GM23248 (cell line): ENCODE measurements at places on chromosomes 4 and X. TPM values are rescaled to one million over a fixed set of nuclear protein-coding genes. Genes with fewer than 3 reads are reported as not detected.

GRCh38 chr4:44725726-44726037 lies 674 bp downstream of the GNPDA2 start:
- DNase-seq: peak; percentile 56

- DNase-seq: no peak
These were observed 765.7 kb upstream of the POU3F4 start for GRCh38 chrX:82742351-82742750.

PLAC1 gene
- 0.63 TPM in 1 of 2 replicates, not detected in the other for total RNA-seq

DNA sequence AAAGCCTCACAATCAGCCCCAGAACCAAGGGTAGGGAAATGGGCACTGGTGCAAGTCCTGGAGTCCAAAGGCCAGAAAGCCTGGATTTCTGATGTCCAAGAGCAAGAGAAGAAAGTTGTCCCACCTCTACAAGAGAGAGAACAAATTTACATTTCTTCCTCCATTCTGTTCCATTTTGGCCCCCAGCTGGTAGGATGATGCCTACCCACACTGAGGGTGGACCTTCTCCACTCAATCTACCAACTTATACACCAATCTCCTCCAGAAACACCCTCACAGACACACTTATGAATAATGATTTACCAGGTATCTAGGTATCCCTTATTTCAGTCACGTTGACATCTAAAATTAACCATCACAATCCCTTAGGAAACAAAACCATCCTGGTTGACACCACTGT lies 367.8 kb upstream of the GRIA3 start:
- DNase-seq: no peak

DNA sequence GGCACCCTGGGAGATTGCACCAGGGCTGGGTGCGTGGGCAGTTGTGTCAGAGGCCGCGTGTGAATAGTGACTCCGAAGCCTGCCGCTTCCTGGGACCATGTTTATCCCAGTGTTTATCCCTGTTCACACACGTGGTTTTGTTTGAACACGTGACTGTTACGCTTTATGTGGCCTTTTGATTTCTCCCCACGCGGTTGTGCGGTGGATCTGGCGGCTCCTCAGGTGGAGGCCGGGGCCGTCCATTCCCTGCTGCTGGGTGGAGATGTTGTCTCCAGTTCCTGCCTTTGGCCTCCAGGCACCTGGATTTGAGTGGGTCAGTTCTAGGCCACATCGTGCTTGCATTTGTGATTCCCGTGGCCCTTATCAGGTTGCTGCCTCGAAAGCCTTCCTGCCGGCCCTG lies 35.1 kb downstream of the NELFA start:
- no peak for DNase-seq

DNA sequence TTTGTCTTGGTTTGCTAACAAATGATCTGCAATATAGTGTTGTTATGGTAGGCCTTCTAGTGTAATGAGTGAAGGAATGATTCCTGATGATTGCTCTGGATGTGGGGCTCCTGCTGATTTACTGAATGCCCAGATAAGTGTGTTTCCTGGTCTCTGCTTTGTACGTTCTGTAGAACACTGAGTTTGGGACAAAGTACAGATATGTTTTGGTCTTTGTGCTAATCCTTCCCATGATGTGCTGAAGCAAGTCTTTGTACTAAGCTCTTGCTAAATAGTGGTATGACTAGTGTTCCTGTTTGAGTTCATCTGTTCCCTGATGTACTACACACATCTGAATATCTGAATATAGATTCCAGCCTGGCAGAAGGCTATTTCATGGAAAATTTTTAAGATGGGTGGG lies 36.9 kb upstream of the XIAP start:
- DNase-seq: no peak

XAGE2 gene
- total RNA-seq: not detected in 2 replicates

GRCh38 chr4:141121101-141121500 lies 12.2 kb downstream of the RNF150 start:
- DNase-seq: no peak

MAGEB10 gene
- not detected in 2 replicates for total RNA-seq

- peak; percentile 4 for DNase-seq
These were observed 765.6 kb upstream of the TENM3 start for GRCh38 chr4:181477591-181477990.
